ENCODE measurements at places on chromosomes 5 and 9. TPM values are rescaled to one million over a fixed set of nuclear protein-coding genes. Genes with fewer than 3 reads are reported as not detected.

DDX46 gene
- total RNA-seq, result 72.8 TPM

DDX4 gene
- total RNA-seq, result 0.05 TPM

PCDHB14 gene
- 0.06 TPM for total RNA-seq

IL33 gene
- total RNA-seq, result 0.27 TPM

POLE3 gene
- total RNA-seq, result 99.3 TPM

NOL8 gene
- total RNA-seq, result 29.4 TPM

ANGPTL2 gene
- not detected for total RNA-seq

SMIM32 gene
- total RNA-seq, result not detected

LRRC14B gene
- not detected for total RNA-seq

DCP2 gene
- 12.8 TPM for total RNA-seq

SV2C gene
- not detected for total RNA-seq

GRXCR2 gene
- not detected for total RNA-seq

ASS1 gene
- total RNA-seq, result 18.7 TPM
